ENCODE measurements at places on chromosomes 7 and 10.

GRCh38 chr10:27253576-27253975, 13.0 kb upstream of the ACBD5 start:
- DNase-seq: no peak

- no peak for DNase-seq
Measured at GRCh38 chr10:125823663-125824251, 411 bp downstream of the BCCIP start.

GRCh38 chr7:118575393-118575948, 351.0 kb downstream of the ANKRD7 start:
- no peak for DNase-seq

- DNase-seq: peak; percentile 57
Measured at GRCh38 chr7:142438235-142438922, 180.5 kb upstream of the PRSS58 start.

DNA sequence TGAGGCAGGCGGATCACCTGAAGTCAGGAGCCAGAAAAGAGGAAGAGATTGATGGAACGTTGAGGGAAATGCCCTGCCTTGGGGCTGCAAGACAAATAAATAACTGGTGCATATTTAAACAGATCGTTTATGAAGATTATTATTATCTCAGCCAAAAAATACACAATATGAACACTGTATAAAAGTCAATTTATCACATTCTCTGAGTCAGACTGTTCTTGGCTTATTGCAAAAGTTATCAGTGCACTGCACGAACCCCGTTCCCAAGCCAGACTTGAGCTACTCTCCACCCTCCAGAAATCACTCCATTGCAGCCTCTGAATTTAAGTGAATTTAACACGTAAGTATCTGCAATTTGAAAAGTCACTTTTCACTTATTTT, 1.6 kb downstream of the DNMBP start:
- no peak for DNase-seq

DNA sequence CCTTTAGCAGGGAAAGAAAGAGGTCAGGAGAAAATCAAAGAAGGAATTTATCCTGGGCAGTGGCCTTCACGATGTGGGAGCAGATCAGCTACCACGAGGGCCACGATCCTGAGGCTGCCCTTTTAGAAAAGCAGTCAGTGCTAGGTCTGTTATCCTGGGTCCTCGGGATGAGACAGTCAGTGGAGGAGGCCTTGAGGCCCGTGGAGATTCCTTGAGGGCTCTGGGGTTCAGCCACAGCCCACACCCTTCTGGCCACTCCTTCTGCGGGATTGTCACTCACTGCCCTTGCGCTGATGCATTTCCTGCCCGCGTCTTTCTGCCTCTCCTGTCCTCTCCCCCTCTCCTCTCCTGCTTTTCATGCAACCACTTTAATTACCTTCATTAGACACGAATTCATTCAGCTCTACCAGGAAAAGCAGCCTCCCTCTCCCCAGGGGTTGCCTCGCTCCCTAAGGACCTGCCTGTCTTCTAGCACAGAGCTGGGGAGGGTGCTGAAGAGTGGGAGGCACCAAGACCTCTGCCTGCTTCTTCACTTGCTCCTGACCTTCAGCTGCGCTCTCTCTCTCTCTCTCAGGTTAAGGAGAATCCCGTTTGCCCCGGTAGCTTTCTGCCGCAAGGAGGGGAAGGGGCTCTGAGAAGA, 42.6 kb upstream of the LRRC4 start:
- no peak for DNase-seq

GRCh38 chr10:76091926-76092325, 660.5 kb downstream of the LRMDA start:
- DNase-seq: no peak

DNA sequence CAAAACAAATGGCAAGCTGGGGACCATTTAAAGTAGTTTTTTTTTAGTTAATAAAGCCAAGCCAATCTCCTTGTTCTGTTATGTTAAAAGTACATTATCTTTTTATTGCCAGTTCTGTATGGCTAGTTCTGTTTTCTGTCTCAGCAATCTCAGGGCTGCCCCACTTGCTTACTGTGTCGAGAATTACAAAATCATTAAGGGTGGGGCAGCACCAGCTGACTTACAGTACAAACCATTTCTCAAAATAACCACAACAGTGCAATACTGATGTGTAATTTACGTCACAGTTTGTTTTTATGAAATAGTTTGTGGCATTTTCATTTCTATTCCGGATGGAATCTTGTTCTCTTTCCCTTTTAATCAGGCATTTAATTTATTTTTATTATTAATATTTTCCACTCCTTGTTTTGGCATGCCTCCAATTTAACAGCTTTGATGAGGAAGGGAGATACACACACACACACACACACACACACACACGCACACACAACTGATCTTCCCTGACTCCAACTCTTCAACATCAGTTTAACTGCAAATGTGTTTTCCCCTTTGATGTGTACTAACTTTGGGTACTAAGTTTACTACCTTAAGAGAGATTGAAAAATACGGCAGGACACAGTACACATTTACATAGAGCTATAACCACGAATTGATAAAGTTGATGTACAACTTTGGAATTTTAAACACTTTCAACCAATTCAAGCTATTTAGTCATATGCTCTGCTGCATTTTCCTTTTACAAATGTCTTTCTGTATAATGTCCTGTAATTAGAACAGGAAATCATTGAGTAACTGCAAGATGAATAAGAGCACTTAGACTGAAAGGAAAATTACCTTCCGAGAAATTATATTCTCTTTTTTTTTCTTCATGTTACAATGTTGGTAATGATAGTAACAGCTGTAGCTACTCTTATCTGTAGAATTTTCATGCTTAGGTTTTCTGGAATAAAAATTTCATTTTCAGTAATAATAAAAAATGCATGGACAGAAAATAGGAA, 91.5 kb downstream of the ARID5B start:
- DNase-seq: no peak

DNA sequence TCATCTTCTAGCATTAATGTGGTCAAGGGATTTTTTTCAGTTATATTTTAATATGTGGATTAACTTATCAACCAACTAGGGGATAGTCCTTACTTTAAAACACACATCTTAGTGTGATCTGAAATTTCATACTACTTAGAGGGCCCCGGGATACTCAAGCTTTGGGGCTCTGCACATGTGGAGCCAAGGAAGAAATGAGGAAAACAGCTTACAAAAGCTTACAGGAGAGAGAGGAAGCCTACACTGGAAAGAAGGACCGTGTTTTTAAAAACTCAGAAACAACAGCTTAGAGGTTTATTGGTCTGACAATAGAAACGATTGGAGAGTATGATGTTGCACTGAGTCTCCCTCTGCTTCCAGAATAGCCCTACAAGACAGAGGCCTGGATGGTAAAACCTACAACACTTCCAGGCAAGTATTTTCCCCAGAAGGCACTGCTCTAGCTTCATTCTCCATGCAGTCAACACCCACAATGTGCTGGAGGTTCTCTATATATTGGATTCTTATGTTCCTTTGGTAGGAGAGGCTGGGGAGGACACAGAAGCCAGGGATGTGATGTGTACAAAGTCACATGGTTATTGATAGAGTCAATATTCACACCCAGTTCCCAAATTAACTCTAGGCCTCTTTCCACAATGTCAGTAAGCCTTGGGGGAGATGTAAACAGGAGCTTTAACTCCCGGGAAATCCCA, 47.3 kb downstream of the JCAD start:
- DNase-seq: no peak

GRCh38 chr7:150811-151221, 41.6 kb upstream of the FAM20C start:
- DNase-seq: no peak

DNA sequence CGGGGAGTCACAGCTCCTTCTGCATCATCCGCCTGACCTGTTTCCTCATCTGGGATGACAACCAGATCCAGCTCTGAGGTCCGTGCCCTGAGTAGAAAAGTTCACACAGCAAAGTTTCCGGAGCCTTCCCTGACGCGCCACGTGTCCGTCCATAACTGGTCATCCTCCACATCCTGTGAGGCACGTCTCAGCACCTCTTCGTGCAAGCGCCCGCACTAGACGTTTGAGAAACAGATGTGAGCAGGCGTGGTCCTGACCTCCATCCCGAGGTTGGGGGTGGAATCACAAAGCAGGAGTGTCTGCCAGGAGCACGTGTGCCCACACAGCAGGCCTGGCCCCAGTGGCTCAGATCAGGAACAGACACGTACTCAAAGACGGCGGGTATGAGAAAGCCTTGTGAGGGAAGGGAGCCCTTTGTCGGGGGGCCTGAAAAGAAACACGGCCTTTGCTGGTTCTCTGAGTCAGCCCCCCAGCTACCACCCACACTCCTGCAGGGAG, 520.8 kb downstream of the DNAJB6 start:
- no peak for DNase-seq

DNA sequence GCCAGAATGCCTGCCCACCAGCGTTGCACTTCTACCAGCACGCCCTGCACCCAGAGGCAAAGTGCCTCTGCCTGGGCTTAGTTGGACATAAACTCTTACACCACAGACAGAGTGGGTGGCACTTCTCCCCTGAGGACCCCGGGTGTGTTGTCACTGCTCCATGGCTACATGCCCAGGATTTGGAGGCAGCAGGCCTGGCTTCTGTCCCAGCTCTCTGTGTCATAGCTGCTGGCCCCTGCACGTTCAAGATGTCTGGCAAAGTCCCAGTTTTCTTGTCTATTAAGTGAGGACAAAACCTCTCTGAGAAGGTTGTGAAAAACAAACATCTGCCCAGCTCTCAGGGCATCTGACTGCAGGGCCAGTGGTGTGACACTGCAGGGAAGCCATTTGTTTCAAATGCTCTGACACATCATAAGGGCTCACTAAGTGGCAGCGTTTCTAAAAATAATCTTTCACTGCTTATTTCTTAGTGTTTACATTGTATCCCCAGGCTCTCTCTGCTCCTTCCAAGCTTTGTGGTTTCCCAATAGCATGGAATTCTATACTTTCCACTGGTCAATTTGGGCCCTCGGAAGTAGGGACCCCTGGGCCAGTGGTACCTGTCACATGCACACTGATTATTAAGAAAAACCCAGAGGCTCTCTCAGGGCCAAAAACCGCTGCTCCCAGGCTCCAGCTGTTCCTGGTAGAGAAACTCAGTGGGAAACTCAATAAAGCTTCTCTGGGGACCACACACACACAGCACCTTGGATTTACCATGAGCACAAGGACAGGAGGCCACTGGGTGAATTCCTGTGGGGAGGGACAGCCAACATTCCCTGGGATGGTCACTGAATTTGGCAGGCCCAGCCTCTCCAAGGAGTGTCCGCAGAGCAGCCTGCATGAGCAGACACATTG, 86.2 kb upstream of the ANLN start:
- peak; percentile 71 for DNase-seq

GRCh38 chr7:116394106-116394505, 105.4 kb upstream of the CAV2 start:
- DNase-seq: no peak

Measured in midbrain (tissue), 1 donor.